ENCODE measurements at places on chromosomes 5 and 9.

- DNase-seq, result no peak
These were observed 65.0 kb downstream of the FGF18 start for GRCh38 chr5:171484460-171484899.

DNA sequence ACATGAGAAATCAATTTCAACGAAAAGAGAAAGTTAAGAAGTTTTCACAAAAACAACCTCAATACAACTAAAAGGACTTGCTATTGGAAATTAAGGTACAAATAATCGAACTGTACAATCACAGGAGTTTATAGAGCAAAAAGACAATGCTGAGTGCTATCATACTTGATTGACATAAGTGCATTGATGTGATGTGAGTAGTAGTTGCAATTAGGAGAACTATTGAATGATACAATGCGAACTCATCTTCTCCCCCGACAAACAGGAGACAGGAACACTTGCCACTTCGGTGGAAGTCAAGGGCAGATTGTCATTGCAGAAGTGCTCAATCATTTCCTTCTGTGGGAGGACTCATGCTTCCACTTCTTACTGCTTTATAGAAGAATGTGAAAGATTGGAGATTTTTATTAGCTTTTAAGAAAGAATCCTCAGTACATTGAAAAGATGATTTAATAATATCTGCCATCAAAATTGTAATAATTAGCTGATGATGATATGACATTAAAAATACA, 276.6 kb upstream of the MPDZ start:
- DNase-seq, result no peak

DNA sequence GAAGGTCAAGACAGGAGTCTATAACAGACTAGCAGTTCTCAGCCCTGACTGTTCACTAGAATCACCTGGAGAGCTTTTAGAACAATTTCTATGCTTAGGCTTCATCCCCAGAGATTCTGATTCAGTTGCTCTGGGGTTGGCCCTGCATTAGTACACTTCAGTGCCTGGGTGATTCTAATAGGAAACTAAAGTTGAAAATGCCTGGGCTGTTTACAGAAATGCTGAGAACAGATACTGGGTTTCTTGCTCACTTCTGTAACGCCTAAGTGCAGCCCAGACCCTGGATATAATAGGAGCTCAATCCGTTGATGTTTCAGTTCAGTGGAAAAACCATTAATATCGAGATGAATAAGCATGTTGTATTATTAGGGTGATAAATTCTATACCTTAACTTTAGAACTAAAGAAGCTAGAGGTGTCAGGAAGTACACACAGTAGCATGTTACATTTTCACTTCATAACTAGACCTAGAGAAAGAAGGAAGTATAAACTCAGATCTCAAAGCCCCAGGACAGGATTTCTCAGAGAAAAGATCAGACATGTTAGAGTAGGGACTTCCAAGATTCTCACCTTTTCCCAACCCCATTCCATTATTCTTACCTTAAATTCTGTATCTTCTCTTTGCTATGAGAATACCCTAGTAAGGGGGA, 20.4 kb downstream of the HAVCR2 start:
- DNase-seq, result no peak

- DNase-seq, result no peak
These were observed 232.3 kb downstream of the TLR4 start for GRCh38 chr9:117936185-117937130.

DNA sequence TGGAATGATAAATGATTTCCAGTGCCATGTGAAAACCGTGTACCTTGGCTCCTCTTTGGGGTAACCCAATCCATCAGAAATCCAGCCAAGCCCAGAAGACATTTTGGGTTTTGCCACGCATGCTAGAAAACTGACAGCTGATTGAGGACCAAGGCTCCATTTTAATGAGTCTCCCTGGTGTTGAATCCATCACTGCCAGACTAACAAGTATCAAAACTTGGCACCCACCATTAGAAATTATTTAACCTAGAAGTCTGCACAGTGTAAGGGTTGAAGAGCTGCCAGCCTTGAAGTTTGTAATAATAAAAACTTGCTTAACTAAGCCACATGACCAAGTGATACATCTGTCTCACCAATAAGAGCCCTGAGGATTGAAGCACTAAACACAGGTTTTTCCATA, 369.9 kb downstream of the DNAH5 start:
- DNase-seq, result no peak

- DNase-seq, result no peak
These were observed 21.2 kb downstream of the GNAQ start for GRCh38 chr9:78010445-78010844.

DNA sequence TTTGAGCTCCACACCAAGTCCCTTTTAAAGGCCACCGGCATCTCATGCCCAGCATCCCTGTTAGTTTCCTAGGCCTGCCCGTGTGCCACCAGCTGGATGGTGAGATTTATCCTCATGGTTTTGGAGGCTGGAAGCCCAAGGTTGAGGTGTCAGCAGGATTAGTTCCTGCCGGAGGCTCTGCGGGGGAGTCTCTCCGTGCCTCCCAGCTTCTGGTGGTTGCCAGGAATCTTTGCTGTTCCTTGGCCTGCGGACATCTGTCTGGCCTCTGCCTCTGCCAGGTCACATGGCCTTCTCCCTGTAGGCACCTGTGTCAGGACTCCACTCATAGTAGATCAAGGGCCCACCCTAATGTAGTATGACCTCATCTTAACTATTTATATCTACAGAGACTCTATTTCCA, 45.4 kb downstream of the JADE2 start:
- DNase-seq, result no peak

DNA sequence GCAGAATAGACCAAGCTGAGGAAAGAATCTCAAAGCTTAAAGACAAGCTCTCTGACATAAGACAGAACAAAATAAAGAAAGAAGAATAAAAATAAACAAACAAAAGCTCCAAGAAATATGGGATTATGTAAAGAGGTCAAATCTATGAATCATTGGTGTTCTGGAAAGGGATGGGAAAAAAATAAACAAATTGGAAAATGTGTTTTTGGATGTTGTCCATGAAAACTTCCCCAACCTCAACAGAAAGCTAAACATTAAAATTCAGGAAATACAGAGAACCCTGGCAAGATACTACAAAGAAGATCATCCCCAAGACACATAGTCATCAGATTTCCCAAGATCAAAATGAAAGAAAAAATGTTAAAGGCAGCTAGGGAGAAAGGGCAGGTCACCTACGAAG, 662.0 kb upstream of the CDH18 start:
- DNase-seq, result no peak

DNA sequence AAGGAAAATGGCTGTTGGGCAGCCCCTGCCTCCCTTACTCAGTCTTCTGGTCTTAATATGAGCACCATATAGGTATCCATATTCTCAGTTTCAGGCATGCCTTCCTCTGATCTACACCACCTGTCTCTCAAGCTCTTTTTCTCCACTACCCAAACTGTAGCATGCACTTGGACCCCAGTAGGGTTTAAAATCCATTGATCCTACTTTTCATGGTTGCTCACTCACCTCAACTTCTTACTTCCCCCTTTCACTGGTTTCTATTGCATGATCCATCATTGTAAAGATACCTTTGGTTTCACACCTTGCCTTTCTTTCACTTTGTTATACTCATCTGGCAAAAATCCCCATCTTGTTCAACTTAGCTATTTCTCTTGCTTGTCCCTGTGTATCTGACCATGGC, 159.4 kb downstream of the KDM4C start:
- DNase-seq, result no peak

DNA sequence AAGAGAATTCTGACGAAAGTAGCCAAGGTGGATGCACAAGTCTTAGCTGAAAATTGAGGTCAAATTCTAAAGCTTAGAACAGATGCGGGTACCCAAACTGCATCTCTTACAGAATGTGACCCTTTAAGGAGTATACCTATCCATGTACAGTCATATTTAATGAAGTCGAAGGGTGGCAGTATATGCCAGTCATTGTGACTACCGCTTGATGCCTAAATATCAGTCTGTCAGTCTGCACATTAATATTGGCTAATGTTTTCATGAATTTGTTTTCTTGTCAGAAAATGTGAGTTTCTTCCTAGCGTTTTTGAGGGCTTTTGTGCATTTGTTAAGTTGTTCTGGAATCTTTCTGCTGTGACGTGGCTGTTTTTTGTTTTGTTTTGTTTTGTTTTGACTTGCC, 264.5 kb upstream of the ELAVL2 start:
- no peak for DNase-seq

- DNase-seq, result no peak
These were observed 3.0 kb downstream of the FEM1C start for GRCh38 chr5:115541611-115542010.

DNA sequence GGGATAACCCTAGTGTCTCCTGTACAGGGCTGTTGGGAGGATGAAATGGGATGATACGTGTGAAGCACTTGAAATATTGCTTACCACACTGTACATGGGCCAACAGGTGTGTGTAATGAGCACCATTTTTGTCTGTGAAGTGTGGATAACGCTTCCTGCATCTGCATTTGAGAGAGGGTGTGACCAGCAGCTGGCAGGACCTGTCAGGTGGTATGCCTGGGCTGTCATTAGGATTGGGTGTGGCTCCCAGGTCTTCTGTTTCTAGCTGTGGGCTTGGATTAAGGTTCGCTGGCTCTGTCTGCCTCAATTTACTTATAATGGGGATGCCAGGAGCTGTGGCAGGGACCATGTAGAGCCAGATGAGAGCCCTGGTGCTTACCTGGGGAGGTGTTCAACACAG, 74.4 kb downstream of the PRRT1B start:
- no peak for DNase-seq

DNA sequence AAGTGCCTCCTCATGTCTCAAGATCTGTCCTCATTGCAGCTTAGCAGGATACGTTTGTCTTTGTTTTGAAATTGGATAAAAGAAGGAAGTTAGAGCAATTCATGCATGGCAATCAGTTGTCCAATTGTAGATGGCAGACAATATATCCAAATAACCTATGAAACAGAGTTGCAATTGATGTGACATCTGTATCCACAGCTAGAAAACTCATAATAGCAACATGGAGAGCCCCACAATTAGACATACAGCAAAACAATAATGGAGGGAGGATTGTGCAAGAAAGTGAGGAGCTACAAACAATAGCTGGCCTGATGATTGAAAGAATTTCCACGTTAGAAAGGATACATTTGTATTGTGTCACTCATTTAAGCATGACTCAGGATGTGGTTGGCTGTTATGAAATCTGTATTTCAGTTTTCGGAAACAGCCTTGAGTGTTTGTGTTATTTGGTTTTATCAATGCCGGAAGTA, 132.0 kb downstream of the FAM174A start:
- DNase-seq, result no peak

DNA sequence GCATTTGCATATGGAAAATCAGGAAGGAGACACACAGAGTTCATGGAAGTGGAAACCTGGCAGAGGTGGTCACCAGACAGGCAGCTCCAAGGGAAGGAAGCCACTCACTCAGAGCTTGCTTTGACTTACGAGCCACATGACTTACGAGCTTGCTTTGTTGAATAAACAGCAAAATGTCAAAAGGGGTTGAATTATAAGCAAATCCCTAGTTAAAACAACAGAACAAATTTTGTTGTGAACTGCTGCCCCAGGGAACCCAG, 164.3 kb downstream of the SYK start:
- DNase-seq, result no peak

GRCh38 chr5:44332285-44332971, 56.8 kb downstream of the FGF10 start:
- DNase-seq, result no peak
